ENCODE measurements at places on chromosomes 16 and 17.
A peak's percentile ranks its signal among the peaks of the same experiment; 100 is the strongest.

DNA sequence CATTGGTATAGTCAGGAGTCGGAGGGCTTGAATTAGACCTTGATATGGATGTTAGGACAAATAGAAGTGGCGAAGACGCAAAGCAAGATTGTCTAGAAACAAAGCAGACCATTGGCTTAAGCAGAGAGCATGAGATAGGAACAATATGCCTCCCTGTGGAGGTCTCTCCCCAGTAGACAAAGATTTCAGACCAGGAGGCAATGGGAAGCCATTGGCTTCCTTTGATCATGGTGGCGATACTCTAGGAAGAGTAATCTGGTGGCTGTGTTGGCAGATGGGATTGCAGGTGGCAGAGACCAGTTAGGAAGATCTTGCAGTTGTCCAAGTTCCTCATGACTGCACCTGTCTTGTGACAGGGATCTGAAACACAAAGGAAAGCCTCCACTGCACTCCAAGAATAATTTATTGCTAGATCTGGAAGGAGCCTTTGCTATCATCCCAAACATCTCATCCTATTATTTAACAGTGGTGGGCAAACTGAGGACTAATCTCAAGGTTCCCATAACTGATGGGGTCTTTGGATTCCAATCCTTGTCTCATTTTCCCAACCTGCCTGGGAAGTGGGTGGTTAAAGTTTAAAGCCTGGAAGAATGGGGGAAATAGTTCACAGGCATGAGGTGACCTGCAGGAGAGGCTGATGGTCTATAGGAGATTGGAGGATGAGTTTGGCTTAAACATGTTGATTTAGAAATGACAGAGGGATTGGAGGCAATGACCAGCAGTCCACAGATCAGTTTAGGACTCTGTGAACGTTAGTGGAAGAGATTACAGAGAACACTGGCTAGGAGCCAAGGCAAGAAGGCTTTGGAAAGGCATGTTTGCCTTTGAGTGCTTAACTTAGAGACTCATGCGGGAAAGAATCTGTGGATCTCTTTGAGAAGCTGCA lies 37.0 kb downstream of the HLF start:
- DNase-seq: no peak

- DNase-seq: peak; percentile 40
Observed at GRCh38 chr16:51408357-51408756, 257.3 kb upstream of the SALL1 start.

DNA sequence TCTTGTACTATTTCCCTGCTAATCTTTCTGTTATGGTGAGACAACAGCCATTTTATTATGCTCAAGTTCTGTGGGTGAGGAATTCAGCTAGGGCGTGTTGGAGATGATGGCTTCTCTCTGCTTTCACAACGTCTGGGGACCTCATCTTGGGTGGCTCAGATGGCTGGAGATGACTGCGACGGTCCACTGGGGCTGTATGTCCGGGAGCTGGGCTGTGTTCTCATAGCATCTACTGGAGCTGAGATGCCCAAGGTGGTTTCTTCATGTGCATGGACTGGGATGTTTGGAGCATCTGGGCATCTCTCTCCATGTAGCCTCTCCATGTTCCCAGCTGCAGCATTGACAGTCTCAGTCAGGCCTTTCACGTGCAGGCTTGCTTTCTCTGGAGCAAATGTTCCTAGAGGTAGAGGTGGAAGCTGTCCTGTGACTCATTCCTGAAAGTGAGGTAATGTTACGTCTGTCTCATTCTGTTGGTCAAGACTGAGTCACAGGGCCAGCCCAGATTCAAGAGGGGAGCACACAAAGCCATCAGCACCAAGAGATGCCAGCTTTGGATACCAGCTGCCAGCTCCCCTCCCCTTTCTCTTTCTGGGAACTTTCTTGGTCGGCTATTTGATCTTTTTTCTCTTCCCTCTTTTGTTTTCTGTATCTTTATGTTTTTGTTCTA lies 96.2 kb downstream of the RAP1GAP2 start:
- DNase-seq: no peak

DNA sequence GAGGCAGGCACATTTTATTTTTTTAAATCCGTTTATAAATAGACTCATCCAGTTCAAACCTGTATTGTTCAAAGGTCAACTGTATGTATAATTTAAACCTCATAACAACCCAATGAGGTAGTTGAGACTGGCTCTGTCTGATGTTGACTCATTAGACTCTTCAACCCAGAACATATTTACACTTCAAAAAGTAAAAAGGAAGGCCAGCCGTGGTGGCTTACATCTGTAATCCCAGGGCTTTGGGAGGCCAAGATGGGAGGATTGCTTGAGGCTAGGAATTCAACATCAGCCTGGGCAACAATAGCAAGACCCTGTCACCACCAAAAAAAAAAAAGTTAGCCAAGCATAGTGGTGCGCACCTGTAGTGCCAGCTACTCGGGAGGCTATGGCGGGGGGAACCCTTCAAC lies 32.5 kb upstream of the DHRS7B start:
- DNase-seq: no peak

DNA sequence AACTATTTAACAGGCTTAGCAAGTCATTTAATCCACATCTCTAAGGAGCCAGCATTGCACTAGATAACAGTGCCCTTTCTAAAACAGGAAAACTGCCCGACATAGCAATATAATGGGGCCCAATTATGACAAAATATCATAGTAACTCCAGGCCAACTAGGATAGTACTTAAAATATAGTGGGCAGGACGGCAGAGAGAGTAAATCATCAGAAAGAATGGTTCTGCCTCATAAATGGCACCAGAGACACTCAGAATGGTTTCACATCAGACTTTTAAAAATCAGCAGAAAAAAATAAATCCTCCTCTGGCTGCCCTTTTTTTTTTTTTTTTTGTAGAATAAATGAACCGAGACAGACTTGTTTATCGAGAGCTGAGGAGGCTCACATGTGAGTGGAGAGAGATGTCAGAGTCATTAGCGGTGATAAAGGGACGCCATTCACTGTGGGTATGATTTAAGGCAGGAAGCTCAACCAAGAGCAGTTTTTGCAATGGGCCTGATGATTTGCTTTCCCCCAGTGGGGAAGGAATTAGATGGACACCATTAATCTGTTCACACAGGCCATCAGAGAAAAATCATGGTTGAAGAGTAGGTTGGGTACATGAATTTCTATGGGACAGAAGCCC lies 62.6 kb downstream of the CPPED1 start:
- DNase-seq: no peak

DNA sequence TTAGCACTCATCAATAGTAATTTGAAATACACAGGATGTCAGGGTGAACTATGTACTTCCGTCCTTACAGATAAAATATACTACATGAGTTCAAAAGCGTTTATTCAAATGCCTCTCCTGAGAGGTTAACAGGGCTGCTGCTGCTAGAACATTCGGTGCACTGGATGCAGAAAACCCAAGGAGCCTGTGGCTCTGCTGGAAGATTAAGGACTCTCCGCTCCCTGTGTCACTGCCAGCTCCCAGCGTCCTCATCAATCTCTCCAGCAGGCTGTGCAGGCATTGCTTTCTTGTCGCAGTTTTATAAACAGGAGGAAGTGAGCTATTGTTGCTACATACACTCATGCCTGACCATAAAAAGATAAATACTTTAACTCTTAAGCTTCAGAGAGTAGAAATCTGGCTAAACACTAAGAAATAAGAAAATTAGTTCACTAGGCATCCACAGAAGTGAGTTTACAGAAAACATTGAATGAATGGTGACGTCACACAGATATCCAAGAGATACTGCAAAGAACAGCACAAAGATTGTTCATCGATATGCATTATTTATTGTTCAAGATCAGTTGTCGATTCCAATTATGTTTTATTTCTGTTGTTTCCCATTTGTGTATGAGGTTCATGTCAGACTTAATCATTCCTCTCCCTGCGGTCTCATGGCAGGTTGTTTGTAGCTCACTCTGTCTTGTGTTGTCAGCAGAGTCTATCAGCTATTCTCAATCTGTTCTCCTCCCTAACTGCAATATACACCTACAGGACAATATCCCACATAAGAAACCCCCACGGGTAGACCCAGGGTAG lies 127.9 kb upstream of the MON1B start:
- no peak for DNase-seq

DNA sequence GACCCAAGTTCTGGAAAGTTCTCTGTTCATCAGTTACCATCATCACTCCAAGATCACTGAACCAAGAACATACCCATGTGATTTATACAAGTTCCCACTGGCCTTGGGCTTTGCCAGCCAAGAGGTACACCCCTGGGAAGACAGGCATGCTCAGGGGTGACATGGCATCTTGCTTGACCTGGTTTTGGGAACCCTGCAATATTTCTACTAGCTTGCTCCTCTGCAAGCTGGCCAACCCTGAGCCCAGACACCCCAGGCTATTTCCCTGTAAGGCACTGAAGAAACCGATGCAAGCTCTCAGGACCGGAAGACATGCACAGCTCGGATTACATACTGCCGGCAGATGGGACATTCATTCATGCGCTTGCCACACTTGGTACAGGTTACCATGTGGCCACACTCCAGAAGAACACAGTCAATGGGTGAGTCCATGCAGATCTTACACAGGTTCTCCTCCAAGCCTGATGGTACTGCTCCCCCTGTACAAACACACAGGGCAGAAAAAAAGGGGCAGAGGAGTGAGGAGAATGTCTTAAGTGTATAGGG lies 31.4 kb downstream of the LIG3 start:
- no peak for DNase-seq

GRCh38 chr16:30383521-30383920 lies 1.2 kb upstream of the SEPTIN1 start:
- no peak for DNase-seq

DNA sequence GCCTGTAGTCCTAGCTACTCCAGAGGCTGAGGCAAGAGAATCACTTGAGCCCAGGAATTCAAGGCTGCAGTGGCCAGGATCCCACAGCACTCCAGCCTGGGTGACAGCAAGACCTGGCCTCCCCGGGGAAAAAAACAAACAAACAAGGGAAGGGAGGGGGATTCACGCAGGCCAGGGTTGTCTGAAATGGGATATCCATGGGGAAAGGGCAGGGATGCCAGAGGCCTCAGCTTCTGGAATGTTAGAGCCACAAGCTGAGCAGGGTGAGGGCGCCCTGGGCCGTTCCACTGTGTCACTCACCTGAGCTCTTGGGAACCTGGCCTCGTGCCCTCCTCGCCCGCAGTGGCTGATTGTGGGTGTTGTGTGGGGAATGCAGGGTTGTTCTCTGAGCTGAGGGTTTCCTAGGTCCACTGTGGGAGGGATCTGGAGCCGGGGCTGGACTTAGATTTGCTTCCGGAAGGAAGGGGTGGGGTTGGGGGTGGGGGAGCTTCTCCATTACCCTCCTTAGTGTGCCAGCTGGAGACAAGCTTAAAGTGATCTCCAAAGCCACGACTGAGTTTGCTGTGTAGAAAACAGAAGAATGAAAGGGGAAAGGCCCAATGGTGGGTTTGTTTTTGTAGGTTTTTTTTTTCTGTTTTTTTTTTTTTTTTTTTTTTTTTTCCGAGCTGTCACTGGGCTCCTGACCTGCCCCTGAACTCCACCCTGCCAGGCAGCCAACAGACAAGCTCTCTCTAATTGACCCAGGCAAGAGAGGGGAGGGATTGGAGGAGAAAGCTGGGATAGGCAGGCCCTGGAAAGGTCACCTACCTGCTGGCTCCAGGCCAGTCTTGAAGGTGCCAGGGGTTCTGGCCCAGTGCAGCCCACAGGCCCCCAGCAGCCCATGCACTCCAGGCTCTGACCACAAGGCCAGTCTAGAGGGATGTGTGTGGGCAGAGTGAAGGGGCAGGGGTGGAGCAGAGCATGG lies at the start of gene SULT1A1:
Gene SULT1A1, minus strand, starts transcription at position 414 of the 964 bp plus-strand sequence. CDS start 1,189 bp downstream, outside the sequence.
- DNase-seq: no peak

DNA sequence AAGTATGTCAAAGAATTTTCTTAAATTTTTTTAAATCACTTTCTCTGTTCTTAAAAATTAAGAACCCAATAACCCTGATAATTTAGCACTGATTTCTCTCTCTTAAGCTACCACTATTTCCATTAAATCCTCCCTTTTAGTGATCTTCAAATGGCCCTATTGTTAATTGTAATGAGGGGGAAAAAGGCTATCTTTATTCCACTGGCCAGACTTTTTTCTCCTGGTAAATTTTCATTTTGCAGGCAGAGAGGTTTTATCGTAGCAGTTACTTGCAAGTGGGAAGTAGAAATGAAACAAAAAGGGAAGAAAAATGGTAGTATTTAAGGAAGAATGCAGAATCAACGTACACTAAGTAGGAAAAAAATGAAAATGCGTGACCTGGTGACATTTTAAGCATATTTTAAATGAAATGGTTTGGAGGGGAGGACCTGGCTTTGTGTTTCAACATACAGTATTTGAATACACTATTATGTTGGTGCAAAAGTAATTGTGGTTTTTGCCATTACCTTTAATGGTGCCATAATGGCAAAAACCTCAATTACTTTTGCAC lies 224.9 kb downstream of the TANC2 start:
- DNase-seq: peak; percentile 59

DNA sequence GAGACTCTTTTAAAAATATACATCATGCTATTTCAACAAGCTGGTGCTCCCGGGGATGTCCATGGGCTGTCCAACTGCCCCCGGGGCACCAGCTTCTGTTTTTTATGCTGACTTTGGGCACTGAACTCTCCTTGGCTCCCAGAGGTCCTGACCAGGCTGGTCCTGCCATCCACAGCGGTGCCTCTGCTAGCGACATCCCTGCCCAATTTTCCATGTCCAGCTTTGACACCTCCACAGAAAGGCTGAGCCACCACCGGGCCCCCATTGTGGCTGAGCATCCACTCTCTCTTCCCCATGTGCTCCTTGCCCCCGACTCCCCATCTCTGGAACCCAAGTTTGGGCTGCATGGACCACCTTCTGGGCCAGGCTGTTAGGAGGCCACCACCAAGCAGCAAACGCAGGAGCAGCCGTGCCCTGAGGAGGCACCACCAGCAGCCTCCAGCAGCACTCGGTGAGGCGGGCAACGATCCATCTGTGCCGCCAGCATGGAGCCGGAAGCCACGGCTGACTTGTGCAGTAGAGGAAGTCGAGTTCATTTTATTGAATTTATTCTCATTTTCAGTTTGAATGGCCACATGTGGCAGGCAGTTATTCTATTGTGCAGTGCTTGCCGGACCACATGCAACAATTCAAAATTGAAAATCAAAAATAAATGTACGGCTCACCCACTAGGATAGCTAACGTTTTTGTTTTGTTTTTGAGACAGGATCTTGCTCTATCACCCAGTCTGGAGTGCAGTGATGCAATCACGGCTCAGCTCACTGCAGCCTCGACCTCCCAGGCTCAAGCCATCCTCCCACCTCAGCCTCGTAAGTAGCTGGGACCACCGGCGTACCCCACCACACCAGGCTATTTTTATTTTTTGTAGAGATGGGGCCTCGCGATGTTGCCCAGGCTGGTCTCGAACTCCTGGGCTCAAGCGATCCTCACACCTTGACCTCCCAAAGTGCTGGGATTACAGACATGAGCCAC lies 2.8 kb upstream of the MEAK7 start:
- no peak for DNase-seq

GRCh38 chr16:24013864-24014645 lies 178.3 kb downstream of the PRKCB start:
- no peak for DNase-seq

- DNase-seq: no peak
Observed at GRCh38 chr16:8892101-8892575, 10.0 kb downstream of the LITAFD start.

- no peak for DNase-seq
Observed at GRCh38 chr17:27567563-27567859, 63.5 kb upstream of the LGALS9 start.
